ENCODE measurements at places on chromosomes 12 and 14.

GRCh38 chr12:10389904-10390303, at the start of gene KLRK1:
Gene KLRK1 (minus strand): TSS chr12:10390041. CDS start chr12:10388810, 1,231 bp downstream.
- no peak for DNase-seq

DNA sequence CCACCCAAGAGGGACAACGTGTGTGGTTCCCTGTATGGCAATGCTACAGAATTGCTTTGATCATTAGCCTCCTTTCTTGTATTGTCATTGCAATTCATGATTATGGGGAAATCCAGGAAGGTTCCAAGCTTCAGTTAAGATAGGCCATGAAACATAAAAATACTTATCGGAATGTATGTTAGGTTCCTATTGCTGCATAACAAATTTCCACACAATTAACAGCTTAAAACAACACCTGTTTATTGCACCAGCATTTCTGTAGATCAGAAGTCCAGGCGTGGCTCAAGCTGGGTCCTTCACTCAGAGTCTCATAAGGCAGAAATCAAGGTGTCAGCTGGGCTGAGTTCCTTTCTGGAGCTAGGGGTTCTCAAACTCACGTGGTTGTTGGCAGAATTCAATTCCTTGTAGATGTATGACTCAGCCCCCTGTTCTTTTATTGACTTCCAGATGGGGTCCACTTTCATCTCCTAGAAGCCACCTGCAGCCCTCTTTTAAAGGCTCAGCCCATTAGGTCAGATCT, 365.6 kb upstream of the TMPO start:
- DNase-seq, result no peak

DNA sequence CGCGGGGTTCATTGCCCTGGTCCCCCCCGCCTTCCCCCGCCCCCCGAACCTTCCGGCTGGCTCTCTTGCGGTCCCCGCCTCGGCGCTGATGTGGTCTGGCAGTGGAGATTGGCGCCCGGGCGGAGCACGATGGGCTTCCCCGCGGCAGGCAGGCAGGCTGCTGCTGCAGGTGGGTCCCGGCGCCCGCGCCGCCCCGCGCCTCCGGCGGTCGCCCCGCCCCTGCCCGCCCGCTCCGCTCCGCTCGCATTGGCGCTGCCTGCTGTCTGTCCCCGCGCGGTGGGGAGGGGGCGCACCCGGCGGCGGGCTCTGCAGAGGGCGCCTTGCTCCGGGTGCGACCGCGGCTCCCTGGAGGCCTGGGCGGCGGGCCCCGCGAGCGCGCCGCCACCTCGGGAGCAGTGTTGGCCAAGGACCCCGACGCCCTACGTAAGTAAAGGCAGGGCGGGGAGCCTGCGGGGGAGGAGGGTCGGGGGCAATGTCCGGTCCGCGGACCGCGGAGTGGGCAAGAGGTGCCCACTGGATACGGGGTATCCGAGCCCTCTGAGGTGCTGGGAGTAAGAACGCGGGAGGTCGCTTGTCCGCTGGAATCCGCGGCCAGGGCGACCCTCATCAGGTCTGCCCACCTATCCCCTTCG, at the start of gene AKAP5:
Gene AKAP5, plus strand, starts transcription at position 309 of the 632 bp plus-strand sequence. CDS start 2,896 bp downstream, outside the sequence.
- DNase-seq, result no peak

- no peak for DNase-seq
These were observed 17.0 kb downstream of the VCPKMT start for GRCh38 chr14:50099335-50099734.

- DNase-seq, result no peak
These were observed 10.0 kb upstream of the DUSP16 start for GRCh38 chr12:12572659-12573058.

DNA sequence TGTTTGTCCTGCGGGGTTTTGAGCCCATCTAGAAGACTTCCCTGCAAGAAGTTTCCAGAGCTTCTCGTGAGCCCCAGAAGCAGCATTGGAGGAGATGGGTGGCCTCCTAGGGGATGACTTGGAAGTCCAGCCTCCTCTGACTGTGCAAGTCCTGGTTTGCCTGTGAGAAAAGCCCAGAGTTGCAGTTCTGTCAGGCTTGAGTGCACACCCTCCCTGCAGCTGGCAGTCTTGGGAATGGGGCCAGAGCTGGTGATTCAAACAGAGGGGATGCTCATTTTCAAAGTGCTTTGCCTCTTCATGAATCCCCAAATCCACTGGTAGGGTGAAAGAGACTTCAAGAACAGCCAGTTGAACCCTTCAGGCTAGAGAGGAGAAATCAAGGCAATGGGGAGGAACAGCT, 3.9 kb upstream of the PPP1R1A start:
- no peak for DNase-seq
